CD4-positive, alpha-beta T cell treated with Interleukin-21 for 1 hour (primary cell): ENCODE measurements at places on chromosomes 4 and X.

GRCh38 chr4:40414673-40415072 lies 79.5 kb downstream of the CHRNA9 start:
- DNase-seq, result no peak

DNA sequence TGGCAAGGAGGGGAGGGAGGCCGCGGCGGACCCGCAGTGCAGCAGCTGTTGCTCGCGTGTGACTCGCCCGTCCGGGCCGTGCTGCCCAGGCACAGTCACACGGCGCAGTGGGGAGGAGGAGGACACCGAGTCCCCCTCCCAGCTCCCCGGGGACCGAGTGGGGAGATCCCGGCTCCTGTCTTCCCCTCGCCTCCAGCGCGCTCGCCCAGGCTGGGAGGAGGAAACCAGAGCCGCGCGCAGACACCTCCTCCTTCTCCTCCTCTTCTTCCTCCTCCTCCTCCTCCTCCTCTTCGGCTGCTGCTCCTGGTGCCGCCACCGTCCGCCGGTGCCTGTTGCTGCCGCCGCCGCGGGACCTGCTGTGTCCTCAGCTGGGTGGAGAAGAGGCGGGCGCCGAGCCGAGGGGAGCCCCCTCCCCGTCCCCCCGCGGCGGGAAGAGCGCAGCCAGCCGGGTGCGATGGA lies at the start of gene TBC1D1:
TBC1D1 (plus strand) TSS at position 284 of the 459 bp plus-strand sequence. CDS start 11,012 bp downstream, outside the sequence.
- DNase-seq, result peak; percentile 57

DNA sequence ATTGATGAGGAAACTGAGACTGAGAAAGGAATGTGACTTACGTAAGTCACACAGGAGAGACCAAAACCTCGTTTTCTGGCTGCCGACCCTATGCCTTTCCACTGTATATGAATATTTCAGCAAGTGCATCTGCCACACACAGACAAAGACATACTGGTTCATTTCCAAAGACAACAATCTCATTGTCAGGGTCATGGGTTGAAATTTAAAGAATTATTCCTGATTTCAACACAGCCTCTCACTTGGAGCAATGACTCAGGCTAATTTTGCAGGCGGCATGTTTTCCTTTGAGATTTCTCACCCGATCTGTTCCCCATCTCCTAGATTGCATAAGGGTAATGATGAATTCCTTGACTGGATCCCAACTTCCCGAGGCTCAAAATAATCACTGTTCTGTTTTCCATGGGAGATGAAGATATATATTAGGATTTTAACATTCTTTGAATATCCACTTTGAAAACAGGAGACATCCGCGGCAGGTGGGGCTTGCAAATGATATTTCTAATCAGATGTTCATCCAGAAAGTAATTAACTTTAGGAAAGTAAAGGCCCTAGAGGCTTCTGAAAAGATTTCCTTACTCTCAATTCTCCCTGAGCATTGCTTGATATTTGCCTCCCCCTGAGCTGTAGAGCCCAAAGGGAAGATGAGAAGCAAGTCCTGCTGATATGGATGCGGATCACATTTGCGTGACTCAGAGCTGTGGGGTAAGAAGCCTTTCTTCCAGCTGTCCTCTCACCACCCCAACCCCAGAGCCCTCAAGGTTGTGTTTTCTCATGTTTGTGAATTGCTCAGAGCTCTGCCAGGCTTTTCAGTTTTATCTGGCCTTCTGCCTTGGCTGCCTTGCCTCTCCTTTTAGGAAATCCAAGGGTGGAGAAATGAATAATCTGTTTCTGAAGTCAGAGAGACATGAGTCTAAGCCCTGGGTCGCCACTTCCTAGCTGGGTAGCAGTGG lies 361.1 kb upstream of the BOD1L1 start:
- DNase-seq, result no peak

GRCh38 chrX:10110316-10110935 lies 46.3 kb upstream of the CLCN4 start:
- DNase-seq, result peak; percentile 19

DNA sequence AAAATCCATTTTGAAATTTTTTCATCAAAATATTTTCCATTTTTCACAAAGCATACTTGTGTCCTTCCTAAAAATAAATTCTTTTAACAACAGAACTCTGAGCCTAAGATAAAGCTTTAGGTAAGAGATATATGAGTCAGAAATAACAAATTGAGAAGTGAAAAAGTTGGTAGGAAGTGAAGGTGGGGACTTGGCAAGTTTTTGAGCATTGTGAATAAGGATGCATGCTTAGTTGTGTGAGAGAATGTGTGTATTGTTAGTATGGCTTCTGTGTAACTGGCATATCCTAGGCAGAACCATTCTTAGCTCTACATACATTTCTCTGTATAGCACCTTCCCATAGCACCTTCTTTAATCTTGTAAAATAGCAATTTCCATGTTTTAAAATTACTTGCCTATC lies 6.8 kb downstream of the ASB5 start:
- DNase-seq, result no peak
